Kidney (tissue), 22 donors: ENCODE measurements at places on chromosomes 3 and 15. TPM values are rescaled to one million over a fixed set of nuclear protein-coding genes. Genes with fewer than 3 reads are reported as not detected.

- H3K36me3 ChIP-seq, result no peaks in the 10 kb centered on the region
- H3K27ac ChIP-seq, result no peak overlapping the region
- DNase-seq, result no peak
- H3K4me3 ChIP-seq, result no peak overlapping the region
- H3K4me1 ChIP-seq, result no peaks in the 10 kb centered on the region
- no peaks in the 10 kb centered on the region for H3K27me3 ChIP-seq
Measured at GRCh38 chr15:58760385-58761009, 10.6 kb upstream of the MINDY2 start.

IQCF2 gene
- not detected for polyA plus RNA-seq

DNA sequence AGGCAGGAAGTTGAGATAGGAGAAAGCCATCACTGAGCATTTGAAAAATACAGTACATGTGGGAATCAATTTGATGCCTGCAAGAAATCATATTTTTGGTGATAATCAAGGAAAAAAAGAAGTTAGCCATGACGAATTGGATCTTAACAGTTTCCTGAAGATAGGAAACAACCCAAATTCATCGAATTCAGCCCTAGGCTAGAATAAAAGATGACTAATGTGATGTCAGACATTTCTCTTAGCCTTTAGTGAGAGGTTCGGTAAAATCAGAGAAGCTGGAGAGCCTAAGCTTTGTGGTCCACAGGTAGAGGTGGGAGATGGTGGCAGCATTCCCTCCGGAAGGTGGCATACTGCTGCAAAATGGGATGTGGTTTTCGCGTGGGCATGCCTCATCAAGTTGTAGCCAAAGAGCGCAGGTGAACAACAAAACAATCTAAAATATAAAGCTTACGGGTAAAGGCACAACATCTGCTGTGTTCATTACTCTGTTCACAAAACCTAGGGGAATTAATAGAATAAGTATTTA, 144.1 kb upstream of the ALCAM start:
- no peaks in the 10 kb centered on the region for H3K4me1 ChIP-seq
- no peak overlapping the region for H3K27ac ChIP-seq

PRICKLE2 gene
- polyA plus RNA-seq, result 3.5 TPM

CPA3 gene
- polyA plus RNA-seq, result not detected

DNA sequence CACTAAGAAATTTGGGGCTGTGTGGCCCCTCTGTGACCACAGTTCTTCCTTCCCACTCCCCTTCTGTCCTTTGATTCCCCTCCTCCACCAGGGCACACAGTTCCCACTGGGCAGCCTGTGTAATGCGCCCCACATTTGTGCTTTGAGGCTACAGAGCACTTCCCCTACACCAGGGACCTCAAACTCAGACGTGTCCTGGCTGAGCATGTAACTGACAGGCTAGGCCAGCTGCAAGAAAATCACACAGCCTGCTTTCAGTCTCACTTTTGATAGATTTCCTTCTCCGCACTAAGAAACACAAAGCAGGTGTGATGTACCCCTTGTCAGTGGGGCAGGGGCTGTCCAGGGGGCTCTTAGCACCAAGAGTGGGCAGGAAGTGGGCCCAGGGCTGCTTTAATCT, 29.6 kb downstream of the PRKCD start:
- no peak overlapping the region for H3K27ac ChIP-seq
- no peaks in the 10 kb centered on the region for H3K27me3 ChIP-seq
- peaks cover 3% of the 10 kb centered on the region for H3K36me3 ChIP-seq

GRCh38 chr15:89777782-89778380, 1.7 kb downstream of the MESP2 start:
- H3K27ac ChIP-seq, result no peak overlapping the region
- peaks cover 5% of the 10 kb centered on the region for H3K4me1 ChIP-seq
- H3K27me3 ChIP-seq, result no peaks in the 10 kb centered on the region
- no peaks in the 10 kb centered on the region for H3K36me3 ChIP-seq
- H3K4me3 ChIP-seq, result no peak overlapping the region

GRCh38 chr3:31861826-31862225, 119.2 kb downstream of the OSBPL10 start:
- DNase-seq, result no peak
- no peaks in the 10 kb centered on the region for H3K36me3 ChIP-seq
- no peaks in the 10 kb centered on the region for H3K27me3 ChIP-seq
- H3K27ac ChIP-seq, result no peak overlapping the region
- no peak overlapping the region for H3K4me3 ChIP-seq
- H3K4me1 ChIP-seq, result peaks cover 6% of the 10 kb centered on the region

RNU5B-1 gene
- not detected for polyA plus RNA-seq

WWTR1 gene
- polyA plus RNA-seq, result 23.3 TPM
